NCI-H1417 treated with DMSO at 0.1 percent for 48 hours (cell line): ENCODE measurements at places on chromosomes 5 and 9.
A peak's percentile ranks its signal among the peaks of the same experiment; 100 is the strongest.

GRCh38 chr5:54793468-54794134, 191.8 kb downstream of the ESM1 start:
- DNase-seq, result no peak

DNA sequence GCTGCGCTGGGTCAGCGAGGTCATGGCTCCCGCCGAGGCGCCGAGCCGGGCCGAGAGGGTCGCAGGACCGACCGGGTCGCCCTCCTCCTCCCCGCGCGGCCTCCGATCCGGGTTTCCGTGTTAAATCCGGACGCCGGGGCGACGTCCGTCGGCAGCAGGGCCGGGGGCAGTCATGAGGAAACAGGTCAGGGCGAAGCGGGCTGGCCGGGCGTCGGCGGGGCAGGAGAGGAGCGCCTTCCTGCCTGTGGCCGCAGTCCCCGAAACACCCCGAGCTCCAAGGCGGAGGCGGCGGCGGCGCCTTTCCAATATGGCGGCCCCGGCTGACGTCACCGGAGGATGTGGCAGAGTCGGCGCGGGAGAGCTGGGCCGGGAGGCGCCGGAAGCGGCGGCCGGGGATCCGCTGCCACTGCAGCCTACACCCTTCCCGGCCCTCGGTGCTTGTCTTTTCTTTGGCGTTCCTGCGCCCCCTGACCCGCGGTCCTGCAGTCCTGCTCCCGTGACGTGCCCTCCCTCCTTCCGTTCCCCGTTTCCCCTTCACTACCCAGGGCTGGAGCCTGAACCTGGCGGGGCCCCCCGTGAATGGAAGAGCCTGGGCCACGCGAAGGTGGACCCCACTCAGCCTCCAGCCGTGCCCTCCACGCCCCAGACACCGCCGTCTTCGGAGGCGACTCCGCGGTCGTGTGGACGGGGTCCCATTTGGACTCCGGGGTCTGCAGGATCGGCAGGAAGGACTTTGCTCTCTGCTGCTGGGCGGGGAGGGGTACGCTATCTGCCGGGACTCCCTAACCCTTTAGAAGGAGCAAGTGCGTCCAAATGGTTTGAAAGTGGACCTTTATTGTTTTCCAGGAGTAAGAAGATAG, at the start of gene GOLPH3:
Gene GOLPH3 (minus strand): TSS at position 309 of the 860 bp plus-strand sequence. CDS start 285 bp downstream, at position 24.
- DNase-seq, result peak; percentile 60

- no peak for DNase-seq
These were observed 5.2 kb downstream of the RFX3 start for GRCh38 chr9:3520564-3520963.

GRCh38 chr9:136186386-136186785, 18.5 kb downstream of the LHX3 start:
- no peak for DNase-seq

DNA sequence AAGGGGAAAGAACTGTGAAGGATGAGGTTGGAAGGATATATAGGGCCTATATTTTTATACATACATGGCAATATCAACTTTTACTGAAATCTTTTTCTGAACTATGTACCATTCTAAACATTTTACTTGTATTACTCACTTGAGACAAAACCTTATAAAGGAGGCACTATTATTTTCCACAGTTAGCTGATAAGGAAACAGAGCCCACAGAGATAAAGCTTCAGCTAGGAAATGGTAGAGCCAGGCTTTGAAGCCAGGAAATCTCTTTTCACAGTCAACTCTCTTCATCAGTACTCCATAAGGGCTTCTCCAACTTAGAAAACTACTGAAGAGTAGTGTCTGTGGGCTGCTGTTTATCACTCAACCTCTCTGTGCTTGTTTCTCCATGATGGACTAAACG, 613.7 kb downstream of the PRELID2 start:
- no peak for DNase-seq

- DNase-seq, result no peak
These were observed 11.2 kb downstream of the SEMA4D start for GRCh38 chr9:89486681-89487080.
